ENCODE measurements at places on chromosomes 6 and 20. TPM values are rescaled to one million over a fixed set of nuclear protein-coding genes. Genes with fewer than 3 reads are reported as not detected.

The PRL gene
- not detected for total RNA-seq

The SYCP2L gene
- total RNA-seq: 0.12 TPM

The GSTA1 gene
- total RNA-seq: 11.2 TPM

The FAM229B gene
- 1.9 TPM for total RNA-seq

The PRDM1 gene
- 10.4 TPM for total RNA-seq

The EEF1A2 gene
- 32.0 TPM for total RNA-seq

The SRF gene
- 32.1 TPM for total RNA-seq

The TBP gene
- total RNA-seq: 20.8 TPM

DNA sequence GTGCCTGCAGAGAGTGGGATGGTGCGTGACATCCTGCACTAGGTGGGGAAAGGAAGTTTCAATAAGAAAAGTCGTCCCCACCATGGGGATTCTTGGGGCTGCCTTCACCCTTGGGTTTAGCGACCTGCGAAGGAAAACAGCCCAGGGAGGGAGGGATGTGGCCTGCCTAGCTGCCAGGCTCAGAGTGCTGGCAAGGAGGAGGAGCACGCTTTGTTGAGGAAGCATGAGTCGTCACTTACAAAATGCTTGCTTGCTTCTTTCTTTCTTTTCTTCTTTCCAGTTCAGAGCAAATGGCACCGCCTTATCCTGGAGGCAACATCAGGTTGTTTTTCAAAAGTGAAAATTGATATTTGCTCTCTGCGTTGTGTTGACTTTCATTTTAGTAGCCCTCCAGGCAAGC lies 123.2 kb downstream of the TFAP2C start:
- no peak for DNase-seq

- DNase-seq: no peak
These were observed 92.9 kb downstream of the TFAP2C start for GRCh38 chr20:56722042-56722441.

GRCh38 chr6:43020847-43021246 lies 576 bp upstream of the RRP36 start:
- DNase-seq: no peak

DNA sequence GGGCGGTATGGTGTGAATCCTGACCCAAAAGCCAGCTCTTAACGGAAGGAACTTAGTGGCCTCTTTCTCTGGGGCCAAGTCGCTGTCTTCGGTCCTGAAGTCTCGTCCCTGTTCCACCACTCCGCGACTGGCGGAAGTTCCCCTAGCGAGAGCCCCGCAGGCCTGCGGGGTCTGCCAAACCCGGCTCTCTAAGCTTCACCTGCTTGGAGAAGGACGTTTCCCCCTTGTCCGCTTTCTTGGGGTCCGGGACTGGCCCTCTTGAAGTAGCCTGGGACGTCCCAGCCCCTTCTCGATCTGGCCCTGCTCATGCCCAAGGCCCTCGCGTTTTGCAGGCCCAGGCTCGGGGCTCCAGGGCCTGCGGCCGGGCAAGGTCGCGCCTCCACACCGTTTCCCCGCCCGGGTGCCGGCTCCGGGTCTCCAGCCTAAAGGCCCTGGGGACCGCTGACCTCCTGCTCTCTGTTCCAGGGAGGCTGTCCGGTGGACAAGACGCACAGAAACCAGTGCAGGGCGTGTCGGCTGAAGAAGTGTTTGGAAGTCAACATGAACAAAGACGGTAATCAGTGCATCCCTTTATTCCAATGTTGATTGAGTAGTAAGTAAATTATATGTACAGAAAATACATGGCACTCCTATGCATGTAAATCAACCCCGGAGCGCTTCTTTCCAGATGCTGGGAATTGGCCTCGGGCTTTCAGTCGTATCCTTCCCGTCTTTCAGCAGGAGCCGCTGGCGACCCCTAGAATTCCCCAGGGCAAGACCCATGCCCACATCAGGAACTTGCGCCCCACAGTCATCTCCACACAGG lies 8.8 kb downstream of the NR2E1 start:
- no peak for DNase-seq

GRCh38 chr6:84554074-84554473 lies 210.3 kb downstream of the TBX18 start:
- no peak for DNase-seq

DNA sequence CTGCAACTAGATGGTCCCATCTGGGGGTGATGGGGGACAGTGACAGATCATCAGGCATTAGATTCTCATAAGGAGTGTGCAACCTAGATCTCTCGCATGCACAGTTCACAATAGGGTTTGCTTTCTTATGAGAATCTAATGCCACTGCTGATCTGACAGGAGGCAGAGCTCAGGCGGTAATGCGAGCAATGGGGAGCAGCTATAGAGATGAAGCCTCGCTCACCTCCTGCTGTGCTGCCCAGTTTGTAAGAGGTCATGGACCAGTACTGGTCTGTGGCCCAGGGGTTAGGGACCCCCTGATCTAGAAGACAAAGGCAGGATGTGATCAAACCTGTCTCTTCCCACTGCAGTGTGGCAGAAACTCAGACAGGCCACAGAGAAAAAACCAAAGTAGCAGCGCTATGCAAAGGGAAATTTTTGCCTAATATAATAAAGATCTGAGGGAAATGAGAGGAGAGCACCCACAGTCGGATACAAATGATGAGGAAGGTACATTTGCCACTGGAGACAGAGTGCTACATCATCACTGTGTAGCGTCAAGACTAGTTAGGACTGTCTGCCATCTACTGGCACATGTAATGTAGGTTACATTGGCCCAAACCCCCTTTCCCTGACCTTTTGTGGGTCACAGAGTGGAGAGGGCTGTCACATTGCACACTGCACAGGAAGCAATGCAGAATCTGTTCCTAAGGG lies 4.1 kb upstream of the LY86 start:
- no peak for DNase-seq

- no peak for DNase-seq
These were observed 44.2 kb downstream of the AKAP12 start for GRCh38 chr6:151284012-151284411.

GRCh38 chr20:7346562-7346961 lies 579.1 kb downstream of the BMP2 start:
- no peak for DNase-seq

GRCh38 chr6:17656092-17656491 lies 50.6 kb downstream of the NUP153 start:
- no peak for DNase-seq

DNA sequence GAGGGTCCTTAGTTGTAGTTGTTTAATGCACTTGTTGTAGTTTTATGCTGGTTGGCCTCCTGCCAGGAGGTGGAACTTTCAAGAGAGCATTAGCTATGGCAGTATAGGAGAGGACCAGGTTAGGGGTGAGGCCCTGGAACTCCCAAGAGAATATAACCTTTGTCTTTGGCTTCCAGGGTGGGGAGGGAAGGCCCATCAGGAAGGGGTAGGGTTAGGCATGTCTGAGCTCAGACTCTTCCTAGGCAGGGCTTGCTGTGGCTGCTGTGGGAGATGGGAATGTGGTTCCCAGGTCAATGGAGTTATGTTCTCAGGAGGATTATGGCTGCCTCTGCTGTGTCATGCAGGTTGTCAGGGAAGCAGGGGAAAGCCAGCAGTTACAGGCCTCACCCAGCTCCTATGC lies 20.0 kb upstream of the GABRR1 start:
- no peak for DNase-seq

DNA sequence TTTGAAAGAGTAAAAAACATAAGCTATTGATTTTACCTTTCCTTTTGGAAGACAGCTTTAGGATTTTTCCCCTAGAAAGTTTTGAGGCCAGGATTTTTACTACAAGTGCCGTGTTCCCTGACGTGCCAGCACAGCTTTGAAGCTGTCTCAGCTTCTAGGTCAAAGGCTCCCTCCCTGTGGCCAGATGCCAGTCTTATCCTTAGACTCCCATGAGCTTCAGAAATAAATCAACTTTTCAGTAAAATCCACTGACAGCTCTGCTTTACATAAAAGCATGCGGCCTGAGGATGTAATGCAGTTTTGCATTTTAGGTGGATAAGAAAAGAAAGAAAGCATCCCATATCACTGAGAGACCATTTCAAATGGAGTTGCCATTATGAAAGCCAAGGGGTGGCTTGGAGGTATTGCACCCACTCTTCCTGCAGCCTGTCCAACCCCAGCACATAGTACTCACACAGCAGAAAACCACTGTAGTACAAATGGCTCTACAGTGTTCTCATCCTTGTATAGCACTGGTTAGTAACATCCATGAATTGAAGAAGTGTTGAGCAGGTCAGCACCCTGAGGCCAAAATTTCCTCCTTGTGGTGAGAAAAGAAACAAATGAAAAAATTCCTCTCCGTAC lies 15.2 kb upstream of the ATXN1 start:
- DNase-seq: no peak
